ENCODE measurements at places on chromosomes 3 and 15. TPM values are rescaled to one million over a fixed set of nuclear protein-coding genes. Genes with fewer than 3 reads are reported as not detected.

DNA sequence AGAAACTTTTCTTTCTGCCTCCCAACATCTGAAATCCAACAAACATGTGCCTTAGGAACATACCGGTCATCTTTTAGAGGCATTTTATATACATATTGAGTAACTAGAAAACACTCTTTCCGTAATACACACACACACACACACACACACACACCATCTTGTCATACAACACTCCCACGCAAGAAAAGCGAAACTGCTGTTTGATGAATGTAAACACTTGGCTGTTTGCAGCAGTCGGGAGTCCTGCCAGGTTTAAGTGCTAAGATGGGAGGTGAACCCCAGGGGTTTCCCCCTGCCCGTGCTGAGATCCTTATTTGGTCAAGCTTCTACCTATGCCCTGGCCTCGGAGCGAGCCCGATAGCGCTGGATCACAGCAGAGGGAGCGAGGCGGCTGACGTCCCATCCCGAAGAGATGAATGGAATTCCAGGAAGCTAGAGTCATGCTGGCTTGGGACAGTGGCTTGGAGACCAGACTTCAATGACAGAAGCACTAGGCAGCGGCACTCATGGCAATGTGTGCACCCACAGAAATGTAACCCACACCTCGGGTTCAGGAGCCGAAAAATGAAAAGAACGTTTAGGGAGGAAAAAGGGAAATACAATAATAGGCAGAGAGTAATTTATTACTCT lies 1.3 kb upstream of the THBS1 start:
- peak; percentile 79 for DNase-seq

- DNase-seq, result peak; percentile 78
Observed at GRCh38 chr3:9396301-9396631, 1.1 kb upstream of the SETD5 start.

DNA sequence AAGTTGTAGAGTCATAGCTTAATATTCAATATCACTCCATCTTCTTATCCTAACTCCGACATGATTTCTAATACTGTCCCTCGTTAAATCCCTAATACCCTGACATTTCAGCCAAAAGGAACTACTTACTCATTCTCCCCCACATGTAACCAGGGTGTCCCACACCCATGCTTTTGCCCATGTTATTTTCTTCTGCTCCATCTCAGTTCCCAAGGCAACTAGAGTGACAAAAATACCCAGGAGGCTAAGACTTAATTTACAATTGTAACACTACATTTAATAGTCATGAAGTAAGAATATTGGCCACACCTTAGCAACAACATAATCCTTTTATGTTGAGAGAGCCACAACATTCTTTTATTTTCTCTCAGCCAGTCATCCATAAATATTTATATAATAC lies 248.5 kb upstream of the TGFBR2 start:
- no peak for DNase-seq

DNA sequence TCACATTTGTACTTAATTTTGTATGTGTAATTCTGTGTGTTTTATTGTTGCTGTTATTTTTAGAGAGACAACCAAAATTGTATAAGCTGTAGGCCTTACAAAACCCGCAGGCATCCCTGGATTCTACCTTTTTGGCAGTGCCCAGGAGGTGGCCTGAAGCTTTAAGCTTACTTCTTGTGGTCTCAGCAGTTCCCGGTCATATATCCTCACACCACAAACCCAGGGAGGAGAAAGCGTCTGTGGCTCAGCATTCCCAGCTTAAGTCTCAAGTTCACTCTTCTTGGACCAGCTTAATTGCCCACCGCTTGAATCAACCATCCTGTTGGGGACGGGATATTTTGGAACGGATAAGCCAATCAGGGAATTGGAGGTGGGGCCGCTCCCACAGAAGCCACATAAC lies 36.7 kb downstream of the C2CD4A start:
- no peak for DNase-seq

DNA sequence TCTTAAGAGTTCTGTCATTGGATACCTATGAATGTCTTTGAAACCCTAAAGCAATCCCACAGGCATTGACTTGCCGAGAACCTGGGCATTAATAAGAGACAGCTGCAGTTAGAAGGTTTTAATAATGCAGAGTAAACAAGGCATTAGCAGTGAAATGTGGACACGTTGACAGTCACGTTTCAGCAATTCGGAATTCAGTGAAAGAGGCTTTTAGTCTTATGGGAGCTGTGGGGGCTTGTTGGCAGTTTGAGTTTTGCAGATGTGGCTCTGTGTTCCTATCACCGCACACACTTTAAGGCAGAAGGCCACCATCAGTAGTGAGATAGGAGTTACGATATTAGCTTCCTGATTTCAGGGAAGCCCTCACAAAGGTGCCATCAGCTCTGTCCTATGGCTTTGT lies 145.2 kb upstream of the NUDT16 start:
- no peak for DNase-seq

DNA sequence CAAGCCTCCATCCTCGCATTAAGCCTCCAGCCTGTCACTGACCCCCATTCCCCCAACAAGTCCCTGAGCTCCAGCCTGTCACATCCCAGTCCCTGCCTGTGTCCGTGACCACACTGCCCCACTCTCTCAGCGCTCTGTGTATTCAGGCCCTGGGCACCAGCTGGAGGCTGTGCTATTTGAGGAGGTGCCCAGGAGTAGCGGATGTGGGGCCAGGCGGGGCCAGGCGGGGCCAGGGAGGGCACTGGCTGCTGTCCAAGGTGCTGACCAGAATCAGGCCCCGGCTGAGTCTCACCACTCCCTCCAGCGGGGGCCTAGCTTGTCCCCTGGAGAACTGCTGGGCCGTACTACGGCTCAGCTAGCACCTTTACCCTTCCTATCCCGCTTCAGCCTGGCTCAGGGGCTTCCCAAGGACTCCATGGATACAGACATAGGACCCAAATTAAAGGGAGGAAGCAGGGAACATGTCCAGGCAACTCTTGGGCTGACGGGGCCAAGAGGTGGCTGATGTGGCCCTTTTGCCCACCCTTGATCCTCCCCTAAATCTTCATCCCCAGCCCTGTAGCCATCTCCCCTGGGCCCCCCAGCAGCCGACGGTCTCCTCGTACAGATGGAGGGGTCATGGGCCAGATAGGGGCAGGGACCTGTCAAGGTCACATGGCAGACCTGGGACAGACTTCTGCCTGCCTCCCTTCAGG lies 1.1 kb downstream of the HHATL start:
- no peak for DNase-seq

- no peak for DNase-seq
Observed at GRCh38 chr3:144244662-144245061, 273.0 kb downstream of the DIPK2A start.

DNA sequence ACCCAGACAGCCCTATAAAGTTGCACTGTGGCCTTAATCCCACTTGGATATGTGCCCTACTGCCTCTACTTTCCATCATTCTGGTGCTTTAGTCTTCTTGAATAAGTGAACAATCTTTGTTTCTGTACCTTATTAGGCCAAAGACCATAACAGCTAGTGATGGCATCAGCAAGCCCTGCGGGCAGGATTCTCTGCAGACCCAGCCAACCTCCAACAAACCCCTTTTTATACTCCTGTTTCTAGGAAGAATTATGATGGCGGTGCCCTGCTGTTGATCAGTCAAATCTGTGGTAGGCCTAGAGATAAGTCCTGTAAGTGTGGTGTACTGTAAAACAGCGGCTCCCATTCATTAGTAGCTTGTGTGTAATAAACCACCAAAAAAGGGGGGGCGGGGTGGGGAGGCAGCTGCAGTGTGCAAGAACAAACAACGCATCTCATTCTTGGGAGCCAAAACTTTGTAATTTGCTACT lies 40.5 kb downstream of the SOX2 start:
- no peak for DNase-seq

DNA sequence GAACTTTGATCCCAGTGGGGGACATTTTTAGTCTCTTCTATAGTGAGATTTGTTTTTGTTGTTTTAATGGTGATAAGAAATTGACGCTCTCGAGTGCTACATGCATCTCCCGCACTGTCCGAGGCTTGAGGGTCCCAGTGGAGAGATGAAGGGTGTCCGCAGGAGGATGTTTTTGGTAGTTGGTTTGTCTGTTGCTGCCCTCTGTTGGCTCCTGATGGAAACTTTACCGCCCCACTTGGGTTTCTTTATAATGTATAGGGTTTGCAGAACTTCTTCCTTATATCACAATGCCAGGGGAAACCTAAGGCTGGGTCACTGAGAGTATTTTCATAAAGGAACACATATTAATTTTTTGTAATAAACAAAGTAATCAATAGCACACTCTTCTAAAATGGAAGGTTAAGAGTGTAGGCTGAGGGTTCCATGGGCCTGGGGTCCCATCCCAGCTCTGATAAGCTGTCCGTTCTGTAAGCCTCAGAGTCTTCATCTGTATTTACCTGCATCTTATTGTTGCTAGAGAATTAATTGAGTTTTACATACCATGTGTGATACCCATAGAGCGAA lies 185.3 kb upstream of the FEZF2 start:
- no peak for DNase-seq

DNA sequence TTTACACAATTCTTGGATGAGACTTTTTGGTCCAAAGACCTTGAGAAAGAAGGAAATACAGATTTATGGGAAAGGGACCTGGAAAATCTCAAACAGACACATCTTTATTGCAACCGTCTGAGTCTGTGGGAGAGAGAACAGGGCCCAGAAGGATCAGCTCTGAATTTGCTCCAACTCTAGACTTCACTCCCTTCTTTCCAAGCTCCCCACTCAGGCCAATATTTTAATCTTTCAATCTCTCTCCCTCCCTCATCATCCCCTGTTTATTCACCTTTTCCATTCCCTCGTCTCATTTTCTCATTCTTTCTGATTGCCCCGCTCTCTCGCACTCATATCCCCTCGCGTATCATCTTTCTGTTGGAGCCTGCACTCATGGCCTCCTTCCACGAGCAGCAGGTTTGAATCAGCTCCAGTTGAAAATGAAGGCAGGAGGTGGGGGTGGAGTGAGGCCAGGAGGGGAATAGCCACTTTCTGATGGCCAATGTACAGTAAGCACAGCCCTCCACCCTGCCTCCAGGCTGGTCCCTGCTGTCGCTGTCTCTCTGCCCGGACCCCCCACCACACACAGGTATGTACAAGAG lies 63.6 kb upstream of the BOC start:
- DNase-seq, result no peak

- DNase-seq, result no peak
Observed at GRCh38 chr15:84734794-84735479, 13.5 kb upstream of the ZNF592 start.

The CIP2A gene
- not detected for total RNA-seq

The TRIM71 gene
- not detected for total RNA-seq

The STRA6 gene
- total RNA-seq, result not detected

The COL7A1 gene
- total RNA-seq, result 22.2 TPM

The GOLGA8Q gene
- not detected for total RNA-seq

The CD86 gene
- total RNA-seq, result not detected

Data from ascending aorta (tissue), 2 donors.